ENCODE measurements at places on chromosomes 7 and 10.

GRCh38 chr10:6603142-6604125 is 23.4 kb upstream of the PRKCQ start:
- no peak for DNase-seq

GRCh38 chr7:92137557-92137956 is 3.3 kb upstream of the CYP51A1 start:
- DNase-seq, result peak; percentile 60

DNA sequence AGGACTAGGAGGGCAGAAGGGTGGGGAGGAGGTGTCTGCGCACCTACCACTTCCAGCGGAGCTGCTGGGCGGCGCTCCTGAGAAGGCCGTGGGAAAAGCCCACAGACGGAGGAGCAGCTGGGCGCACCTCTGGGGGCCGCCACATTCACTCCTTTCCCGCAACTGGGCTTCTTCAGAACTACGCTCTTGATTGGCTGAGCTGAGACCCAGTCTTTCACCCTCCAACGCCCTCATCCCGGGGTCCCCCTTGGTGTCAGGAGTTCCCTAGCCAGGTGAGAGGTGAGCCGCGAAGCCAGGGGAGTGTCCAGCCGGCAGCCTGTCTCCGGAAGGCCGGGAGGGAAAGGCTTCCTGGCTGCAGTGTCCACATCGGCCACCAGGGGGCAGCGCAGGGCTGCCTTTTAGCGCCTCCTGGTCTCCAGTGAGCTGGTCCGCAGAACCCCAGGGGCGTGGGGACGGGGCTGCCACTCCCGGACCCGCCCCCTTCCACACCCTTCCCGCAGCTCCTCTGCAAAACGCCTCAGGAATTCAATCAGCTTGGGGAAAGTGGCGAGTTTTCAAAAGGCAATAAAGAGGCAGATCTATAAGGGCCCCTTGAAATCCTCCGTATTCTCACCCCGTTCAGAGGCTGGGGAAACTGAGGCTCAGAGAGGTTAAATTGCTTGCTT is 98.8 kb downstream of the CHST15 start:
- peak; percentile 67 for DNase-seq

DNA sequence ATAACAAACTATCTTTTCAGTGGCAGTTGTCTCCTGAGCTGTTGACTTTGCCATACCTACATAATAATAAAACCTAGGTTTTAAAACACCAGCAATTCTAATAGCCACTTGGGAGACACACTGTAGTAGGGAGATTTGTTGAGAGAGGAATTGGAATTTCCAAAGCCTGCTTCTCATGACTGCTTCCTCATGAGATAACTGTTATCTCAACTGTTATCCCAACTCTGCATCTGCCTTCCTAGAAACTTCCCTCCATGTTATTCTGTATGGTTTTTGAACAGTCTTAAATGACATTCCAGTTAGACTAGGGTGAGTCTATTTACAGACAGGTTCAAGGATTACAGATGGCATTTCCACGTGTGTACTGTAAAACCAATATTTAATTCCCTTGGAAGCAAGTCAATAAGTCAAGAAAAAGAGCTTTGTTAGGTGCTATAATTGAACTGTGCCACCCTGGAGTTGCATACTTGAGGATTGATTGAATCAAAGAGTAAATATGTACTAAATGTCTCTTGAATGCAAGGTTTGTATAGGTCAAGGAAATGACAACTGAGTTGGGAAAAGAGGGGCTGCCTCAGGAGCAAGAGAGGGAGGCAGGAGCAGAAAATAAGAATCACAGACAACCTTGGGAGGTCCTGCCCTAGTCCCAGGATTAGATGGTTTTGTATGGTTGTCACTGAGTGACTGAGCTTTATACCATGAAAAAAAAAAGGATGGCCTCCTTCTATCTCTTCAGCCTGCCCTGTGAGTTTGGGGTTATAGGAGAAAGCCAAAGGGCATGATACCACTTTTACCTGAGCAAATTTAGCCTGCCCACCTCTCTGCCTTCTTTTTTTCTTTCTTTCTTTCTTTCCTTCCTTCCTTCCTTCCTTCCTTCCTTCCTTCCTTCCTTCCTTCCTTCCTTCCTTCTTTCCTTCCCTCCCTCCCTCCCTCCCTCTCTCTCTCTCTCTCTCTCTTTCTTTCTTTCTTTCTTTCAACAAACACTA is 9.9 kb upstream of the TM9SF3 start:
- no peak for DNase-seq

- DNase-seq, result no peak
These were observed 283.9 kb downstream of the SDHAF3 start for GRCh38 chr7:97401398-97401797.

- DNase-seq, result no peak
These were observed 506.0 kb downstream of the ZNF37A start for GRCh38 chr10:38600146-38600545.

GRCh38 chr10:105885495-105885894 is 1244.4 kb downstream of the SORCS3 start:
- no peak for DNase-seq

DNA sequence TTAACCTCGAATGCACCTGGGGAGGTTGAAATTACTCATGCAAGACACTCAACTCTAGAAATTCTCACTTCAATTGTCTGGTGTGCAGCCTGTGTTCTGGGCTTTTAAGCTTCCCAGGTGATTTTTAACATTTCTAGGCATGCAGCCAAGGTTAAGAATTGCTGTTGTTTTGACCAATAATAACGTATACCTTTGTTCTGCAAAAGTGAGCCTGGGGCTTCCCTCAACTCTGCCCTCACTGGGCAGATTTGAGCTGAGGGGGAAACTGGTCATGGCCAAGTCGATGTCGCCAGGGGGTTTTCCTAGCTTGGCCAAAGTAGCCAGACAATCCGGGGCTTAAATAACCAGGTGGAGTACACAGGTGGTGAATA is 568 bp downstream of the PRSS2 start:
- DNase-seq, result peak; percentile 9

DNA sequence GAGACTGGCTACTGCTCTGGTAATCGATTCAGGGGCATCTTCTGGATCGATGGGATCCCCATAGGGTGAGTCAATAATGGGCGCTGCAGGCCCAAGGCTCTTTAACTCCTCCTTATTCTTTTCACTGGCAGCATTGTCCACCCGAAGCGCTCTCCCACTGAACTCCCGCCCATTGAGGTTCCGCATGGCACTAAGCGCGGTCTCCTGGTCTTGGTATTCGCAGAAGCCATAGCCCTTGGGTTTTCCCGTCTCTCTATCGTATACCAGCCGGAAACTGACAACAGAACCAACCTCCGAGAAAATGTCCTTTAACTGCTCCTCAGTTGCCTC is 285 bp downstream of the CSTF2T start:
- no peak for DNase-seq

DNA sequence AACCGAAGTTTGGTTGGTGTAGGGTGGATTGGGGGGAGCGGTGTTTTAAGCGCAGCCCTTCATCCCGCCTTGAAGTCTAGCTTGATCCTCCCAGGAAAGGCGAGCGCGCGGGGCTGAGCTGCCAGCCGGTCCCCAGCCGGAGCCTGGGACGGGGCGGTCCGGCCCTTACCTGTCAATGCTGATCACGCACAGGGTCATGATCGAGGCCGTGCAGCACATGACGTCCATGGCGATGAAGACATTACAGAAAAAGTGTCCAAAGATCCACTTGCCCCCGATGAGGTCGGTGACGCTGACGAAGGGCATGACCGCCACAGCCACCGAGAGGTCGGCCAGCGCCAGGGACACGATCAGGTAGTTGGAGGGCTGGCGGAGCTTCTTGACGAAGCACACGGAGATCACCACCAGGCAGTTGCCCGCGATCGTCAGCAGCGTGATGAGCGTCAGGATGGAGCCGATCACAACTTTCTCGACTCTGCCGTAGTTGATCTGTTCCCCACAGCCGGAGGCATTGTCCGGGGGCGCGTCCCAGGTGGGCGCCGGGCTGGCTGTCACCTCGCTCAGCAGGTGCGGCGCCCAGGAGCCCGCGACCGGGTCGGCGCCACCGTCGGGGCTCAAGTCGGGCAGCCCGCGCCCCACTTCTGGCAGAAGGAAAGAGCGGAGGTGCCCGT is 740 bp downstream of the HTR7 start:
- no peak for DNase-seq

GRCh38 chr7:107830420-107830819 is 27.4 kb upstream of the SLC26A3 start:
- no peak for DNase-seq

DNA sequence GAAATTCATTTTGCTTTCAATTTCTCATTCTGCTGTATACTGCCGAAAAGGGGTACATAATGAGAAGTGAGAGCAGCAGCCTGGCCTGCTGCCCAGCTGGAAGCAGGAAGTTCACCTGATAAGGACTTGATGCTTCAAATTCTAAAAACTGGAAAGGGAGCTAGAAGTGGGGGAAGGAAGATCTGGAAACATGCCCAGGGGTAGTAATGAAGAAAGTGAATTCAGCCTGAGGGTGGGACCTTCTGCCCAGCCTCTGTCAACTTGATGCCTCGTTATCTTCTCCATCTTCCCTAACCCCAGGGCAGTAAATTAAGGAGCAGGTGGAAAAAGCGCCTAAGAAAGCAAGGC is 69.4 kb downstream of the ARMH3 start:
- no peak for DNase-seq

GRCh38 chr7:26683277-26683676 is 181.1 kb downstream of the SKAP2 start:
- no peak for DNase-seq

DNA sequence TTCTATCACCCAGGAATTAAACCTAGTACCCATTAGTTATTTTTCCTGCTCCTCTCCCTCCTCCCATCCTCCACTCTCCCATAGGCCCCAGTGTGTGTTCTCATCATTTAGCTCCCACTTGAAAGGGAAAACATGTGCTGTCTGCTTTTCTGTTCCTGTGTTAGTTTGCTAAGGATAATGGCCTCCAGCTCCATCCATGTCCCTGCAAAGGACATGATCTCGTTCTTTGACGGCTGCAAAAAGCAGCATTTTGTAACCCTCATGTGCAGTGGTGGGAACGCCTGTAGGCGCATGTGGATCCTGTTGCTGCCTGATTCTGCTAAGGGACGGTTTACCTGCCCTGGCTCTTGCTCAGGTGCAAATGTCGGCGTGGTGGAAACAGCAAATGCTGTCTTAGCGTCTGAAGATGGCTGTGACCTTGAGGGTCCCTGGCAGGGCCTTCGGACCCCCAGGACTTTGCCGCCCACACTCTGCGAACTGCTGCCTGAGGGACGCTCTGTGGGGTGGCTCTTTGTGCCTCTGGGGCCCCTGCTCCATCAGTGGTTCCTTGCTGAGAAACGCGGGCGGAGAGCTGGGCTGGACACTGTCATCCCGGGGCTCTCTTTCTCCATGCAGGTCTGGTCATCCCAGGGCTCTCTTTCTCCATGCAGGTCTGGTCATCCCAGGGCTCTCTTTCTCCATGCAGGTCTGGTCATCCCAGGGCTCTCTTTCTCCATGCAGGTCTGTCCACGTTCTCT is 5.6 kb upstream of the MTG1 start:
- DNase-seq, result no peak

DNA sequence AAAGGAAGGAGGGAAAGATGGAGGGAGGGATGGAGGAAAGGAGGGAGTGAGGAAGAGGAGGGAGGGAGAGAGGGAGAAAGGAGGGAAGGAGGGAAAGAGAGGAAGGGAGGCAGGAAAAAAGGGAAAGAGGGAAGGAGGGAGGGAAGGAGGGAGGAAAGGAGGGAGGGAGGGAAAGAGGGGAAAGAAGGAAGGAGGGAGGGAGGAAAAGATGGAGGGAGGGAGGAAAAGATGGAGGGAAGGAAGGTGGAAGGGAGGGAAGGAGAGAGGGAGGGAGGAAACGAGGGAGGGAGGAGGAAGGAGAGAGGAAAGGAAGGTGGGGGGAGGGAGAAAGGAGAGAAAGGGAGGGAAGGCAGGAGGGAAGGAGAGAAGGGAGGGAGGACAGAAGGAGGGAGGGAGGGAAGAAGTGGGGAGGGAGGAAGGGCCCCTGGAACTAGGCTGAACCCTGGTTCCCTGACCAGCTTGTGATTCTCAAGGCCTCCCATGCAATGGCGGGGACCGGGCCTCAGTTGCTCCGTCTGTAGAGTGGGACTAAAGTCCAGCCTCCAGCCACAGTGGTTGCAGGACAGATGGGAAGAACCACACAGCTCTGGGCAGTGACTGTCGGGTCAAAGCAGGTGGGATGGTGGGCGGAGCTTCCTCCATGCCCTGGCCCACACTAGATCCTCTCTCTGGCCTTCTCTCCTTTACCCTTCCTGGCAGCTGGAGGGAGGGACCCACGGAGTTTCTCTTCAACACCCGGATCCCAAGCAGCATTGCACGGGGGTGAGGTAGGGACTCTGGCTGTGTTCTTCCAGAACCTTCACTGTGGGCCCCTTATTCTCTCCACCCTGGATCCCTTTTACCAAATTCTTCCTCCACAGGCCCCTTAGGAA is 4.3 kb upstream of the TTYH3 start:
- DNase-seq, result no peak

GRCh38 chr7:94344826-94345225 is 49.9 kb upstream of the COL1A2 start:
- no peak for DNase-seq

GRCh38 chr7:36710186-36710791 is 14.0 kb downstream of the AOAH start:
- DNase-seq, result no peak

DNA sequence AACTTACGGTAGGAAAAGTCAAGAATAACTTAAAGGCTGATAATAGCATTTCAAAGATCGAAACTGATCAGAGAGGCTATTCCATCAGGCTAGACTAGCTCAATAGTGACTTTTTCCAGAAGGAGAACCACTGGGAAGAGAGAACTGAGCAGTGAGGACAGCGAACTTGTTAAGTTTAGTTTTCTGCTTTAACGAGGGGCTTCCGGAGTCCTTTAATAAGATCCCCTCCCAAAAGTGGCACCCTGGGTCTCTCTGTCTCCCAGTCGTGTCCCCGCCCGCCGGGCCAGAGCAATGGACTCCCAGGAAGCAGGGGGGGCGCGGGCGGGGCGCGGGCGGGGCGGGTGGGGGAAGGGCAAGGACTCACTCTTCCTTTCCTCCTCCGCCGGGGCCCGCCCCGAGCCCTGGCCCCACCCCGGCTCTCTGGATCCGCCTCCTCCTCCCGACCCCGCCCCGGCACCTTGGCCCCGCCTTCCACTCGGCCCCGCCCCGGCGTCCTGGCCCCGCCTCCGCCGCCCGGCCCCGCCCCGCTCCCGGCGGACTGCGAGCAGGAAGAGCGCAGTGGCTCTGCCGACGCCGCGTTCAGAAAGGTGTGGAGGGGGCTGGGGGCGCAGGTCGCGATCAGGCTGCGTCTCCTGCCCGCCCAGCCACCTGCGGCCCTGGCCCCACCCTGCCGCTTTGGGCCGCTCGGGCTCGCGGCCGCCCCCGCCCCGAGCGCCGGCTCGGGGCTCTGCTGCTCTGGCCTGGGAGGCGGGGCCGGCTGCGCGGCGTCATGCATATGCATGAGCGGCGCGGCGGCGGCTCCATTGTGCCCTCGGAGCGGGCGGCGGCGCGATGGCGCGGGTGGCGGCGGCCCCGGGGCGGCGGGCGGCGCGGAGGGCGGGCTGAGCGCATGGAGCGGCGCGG is at the start of gene ZMIZ2:
ZMIZ2 (plus strand) TSS at position 803 of the 903 bp plus-strand sequence. CDS start 7,403 bp downstream, outside the sequence.
- peak; percentile 80 for DNase-seq

GRCh38 chr10:124403548-124403947 is 15.2 kb downstream of the OAT start:
- DNase-seq, result peak; percentile 61

- no peak for DNase-seq
These were observed 35.4 kb downstream of the CTTNBP2 start for GRCh38 chr7:117837841-117838240.

- no peak for DNase-seq
These were observed 91.7 kb upstream of the PITRM1 start for GRCh38 chr10:3264161-3264761.
